ENCODE measurements at places on chromosomes 2 and 18.

GRCh38 chr18:650428-650858, 7.0 kb upstream of the TYMS start:
- DNase-seq, result no peak

DNA sequence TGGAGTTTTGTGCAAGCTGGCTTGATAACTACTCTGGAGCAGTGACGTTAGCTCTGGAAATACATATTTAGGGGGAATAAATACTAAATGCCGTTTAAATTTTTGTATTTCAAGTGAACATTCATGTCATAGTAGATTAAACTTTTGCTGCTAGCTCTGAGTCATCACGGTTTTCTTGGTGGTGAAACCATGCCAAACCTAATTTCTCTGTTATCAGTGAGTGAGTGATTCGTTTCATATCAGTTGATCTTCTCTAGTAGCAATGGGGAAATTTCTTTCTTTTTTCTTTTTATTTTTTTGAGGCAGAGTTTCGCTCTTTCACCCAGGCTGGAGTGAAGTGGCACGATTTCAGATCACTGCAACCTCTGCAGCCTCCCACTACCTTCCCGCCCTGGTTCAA, 211.1 kb downstream of the PTPRM start:
- no peak for DNase-seq

- DNase-seq, result peak; percentile 82
Observed at GRCh38 chr2:216394881-216395280, 17.4 kb upstream of the SMARCAL1 start.

- no peak for DNase-seq
Observed at GRCh38 chr2:48733067-48733503, 22.4 kb downstream of the LHCGR start.

GRCh38 chr18:54939361-54939917, 19.8 kb downstream of the CCDC68 start:
- DNase-seq, result no peak

GRCh38 chr2:73994178-73994831, 9.6 kb downstream of the TET3 start:
- DNase-seq, result peak; percentile 48

- no peak for DNase-seq
Observed at GRCh38 chr2:62461707-62462106, 44.3 kb downstream of the TMEM17 start.

GRCh38 chr2:234476766-234477165, 20.1 kb downstream of the ARL4C start:
- DNase-seq, result no peak

GRCh38 chr2:201642086-201642578, 1.2 kb downstream of the TMEM237 start:
- no peak for DNase-seq

Measured in inflammatory macrophage treated with lipopolysaccharide for 4 hours (primary cell).